Large intestine (tissue), 12 donors: ENCODE measurements at places on chromosomes 4 and X. TPM values are rescaled to one million over a fixed set of nuclear protein-coding genes. Genes with fewer than 3 reads are reported as not detected.

The DCAF16 gene
- polyA plus RNA-seq = 45.2 TPM

The LRP2BP gene
- polyA plus RNA-seq = 2.6 TPM

The ITIH6 gene
- polyA plus RNA-seq = 0.04 TPM

The GLRA3 gene
- polyA plus RNA-seq = 1.0 TPM

The CT45A1 gene
- polyA plus RNA-seq = not detected

DNA sequence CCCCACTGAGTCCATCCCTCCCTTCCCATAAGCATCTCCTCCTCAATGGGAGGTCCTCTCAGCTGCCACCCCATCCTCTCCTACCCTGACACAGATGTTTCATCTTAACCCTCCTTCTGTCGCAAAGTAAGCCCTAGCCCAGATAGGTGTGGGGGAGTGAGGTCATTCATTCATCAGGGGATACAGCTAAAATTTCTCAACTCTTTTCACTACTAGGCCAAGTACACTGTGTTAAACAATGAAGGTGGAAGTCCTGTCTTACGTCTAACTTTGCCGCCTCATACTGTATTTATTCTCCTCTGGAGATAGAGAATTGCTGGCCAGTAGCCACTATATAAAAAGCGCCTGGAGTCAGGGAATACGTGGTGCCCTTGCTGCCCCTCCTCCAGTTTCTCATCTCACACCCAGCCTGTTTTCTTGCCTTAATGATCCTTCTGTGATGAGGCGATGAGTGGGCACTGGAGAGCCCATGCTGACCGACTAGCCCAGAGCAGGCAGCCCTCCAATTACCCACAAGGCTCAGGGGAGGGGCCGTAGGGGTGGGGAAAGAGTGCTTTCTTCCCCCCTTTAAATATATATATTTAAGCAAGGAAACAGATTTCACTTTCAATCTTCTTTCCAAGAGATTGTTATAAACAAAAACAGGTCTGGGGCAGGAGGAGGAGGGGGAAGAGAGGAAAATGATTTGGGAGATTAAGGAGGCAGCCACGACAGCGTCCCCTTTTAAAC, 149.5 kb downstream of the PJA1 start:
- no peak for DNase-seq

- no peak for DNase-seq
Measured at GRCh38 chr4:28386776-28387175, 1526.1 kb downstream of the STIM2 start.

- DNase-seq = peak; percentile 27
Measured at GRCh38 chr4:167021545-167022155, 212.6 kb downstream of the SPOCK3 start.

- no peak for DNase-seq
Measured at GRCh38 chr4:176492646-176493302, 173.0 kb downstream of the SPCS3 start.

DNA sequence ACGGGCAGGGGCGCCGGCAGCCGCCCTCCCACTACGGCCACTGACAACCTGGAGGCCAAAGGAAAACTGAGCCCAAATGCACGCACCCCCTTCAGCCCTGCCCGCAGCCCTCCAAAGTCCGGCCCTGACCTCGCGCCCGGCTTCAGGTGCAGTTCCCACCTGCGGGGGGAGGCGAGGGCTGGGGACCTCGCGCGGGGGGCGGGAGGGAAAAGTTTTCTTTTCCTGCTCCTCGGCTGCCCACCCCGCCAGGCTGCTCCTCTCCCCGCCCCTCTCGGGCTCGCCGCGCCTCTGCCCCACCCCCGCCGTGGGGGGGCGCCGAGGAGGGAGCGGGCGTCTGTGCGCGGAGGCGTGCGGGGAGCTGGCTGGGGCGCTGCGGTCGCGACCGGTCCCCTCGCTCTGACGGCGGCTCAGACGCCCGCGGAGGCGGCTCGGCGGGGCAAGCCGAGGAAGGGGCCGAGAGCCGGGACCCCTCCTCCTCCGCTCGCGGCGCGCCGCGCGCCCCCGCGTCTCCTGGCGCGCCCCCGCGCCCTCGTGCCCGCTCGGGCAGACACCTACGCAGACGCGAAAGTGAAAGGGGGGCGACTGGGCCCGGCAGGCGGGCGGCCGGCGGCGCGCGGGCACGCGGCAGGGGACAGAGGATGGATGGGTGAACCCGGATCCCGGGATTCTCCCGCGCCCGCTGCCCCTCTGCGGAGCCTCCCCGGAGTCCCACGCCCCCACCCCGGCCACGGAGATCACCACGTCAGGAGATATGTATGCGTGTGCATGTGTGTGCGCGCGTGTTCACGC, 3.1 kb upstream of the NR3C2 start:
- peak; percentile 70 for DNase-seq

DNA sequence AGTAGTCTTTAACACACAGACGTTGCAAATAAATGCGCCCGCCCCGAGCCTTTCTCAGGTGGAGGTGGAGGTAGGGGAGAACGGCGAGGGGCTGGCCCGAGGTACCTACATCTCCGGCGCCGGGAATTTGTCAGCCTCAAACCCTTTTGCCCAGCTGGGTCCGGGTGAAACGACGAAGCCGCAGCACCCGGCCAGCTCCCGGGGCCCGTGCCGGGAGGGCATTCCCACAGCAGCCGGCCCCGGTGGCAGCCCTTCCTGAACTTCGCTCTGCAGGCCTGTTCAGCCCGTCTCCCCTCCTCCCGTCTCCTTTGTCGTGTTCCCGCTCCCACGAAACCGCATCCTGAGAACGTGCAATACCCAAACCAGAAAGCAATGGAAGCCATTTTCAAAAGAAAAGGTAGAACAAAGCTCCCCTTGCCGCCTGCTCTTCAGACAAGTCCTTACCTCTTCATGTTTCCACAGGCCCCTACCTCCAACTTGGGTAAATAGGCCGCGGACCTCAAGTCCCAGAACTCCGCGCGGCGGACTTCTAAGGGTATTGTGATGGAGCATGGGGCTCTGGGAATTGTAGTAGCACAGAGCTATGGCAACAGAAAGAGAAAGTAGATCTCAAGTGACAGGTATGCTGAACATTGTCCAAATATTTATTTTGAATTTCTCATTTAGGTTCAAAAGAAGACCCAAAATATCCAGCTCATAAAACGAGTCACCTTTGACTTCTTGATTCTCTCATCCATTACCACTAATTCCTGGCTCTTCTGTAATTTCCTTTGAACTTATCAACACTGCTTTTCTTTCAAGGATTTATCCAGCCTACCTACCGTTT, at the start of gene RBM41:
Gene RBM41 (minus strand): TSS at position 501 of the 826 bp plus-strand sequence. CDS start 49 bp downstream, at position 452.
- peak; percentile 78 for DNase-seq

- no peak for DNase-seq
Measured at GRCh38 chr4:88813013-88813412, 115.4 kb upstream of the NAP1L5 start.

- no peak for DNase-seq
Measured at GRCh38 chr4:12579172-12579571, 905.0 kb downstream of the RAB28 start.

DNA sequence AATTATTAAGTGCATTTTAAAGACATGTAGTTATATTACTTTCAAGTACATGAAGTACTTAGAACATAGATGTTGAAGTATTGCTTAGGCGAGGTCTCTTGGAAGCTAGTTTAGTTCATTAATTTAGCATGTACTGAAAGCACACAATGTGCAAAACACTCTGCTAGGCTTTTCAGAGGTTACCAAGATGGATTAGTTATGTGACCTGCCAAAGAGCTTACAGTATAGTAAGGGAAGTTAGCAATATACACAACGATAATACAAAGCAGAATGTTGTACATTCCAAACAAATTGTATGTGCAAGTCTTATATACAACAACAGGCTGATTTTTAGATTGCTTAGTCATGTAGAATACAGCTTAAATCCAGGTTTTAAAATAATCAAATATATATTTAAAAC, 118.5 kb upstream of the NRK start:
- DNase-seq = no peak

GRCh38 chrX:153327561-153327960, 6.0 kb upstream of the PNMA6F start:
- DNase-seq = no peak

DNA sequence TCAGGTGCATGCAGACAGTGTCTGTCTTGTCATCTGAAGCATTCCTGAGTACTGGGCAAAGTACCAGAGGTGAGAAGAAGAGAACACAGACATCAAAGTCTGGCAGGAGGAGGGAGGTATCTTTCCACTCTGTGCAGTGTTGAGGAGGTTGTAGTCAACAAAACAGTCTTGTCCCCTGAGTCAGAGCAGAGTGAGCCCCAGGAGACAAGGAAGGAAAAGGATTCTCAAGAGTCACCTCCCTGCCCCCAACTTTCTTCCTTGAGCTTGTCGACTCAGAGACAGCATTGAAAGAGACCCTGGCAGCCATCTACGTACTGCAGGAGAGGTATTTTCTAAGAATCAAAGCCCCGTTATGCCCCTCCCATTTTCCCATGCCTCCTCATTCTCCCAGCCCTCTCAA, 4.4 kb upstream of the SRPX start:
- DNase-seq = peak; percentile 8
